ENCODE measurements at places on chromosomes 6 and 20.

DNA sequence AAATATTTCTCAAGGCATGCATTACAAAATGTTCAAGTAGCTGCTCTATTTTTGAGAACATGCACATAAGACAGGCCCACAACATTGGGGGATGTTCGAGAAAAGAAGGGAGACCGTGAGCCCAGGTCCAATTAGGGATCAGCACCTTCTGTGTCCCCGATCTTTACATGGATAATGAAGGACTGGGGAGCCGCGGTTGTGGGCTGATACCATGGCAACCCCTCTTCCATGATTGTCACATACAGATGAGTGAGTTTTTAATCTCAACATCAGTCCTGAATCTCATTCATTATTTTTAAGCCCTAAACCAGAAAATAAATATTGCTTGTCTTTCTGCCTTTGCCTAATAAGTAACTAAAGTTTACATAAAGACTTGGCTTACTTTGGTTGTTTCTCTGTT, 935.7 kb downstream of the KIF16B start:
- DNase-seq: no peak

DNA sequence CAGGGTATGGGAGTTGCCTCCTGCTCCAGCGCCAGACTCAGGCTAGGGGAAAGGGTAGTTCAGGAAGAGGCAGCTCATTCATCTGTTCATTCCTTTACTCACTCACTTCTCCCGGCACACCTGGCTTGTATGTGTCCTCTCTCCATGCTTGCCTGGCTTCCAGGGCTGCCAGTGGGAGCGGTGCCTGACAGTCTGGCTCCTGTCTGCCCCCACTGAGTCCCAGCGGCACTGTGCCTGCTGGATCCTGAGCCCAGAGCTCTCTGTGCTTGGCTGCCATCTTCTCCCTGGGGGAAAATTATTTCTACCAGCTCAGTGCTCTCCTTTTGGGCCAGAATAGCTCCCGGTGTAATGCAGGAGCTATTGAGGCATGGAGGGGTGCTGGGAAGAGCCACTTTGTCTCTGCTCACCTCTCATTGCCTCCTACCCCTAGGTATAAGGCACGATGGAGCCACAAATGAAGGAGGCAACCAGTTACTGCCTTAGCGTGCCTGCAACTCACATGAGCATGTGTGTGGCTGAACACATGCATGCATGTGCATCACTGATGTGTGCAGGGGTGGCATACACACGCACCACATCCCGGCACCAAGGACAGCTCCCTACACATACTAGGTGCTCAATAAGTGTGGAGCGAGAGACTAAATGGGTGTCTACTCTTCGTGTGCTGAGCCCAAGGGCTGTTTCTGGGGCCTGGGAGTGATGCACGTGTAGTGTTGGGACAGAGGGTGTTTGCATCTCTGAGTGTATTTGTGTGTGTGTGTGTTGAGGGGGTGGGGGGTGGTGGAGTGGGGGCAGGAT, 46.6 kb downstream of the CDH22 start:
- DNase-seq: no peak

DNA sequence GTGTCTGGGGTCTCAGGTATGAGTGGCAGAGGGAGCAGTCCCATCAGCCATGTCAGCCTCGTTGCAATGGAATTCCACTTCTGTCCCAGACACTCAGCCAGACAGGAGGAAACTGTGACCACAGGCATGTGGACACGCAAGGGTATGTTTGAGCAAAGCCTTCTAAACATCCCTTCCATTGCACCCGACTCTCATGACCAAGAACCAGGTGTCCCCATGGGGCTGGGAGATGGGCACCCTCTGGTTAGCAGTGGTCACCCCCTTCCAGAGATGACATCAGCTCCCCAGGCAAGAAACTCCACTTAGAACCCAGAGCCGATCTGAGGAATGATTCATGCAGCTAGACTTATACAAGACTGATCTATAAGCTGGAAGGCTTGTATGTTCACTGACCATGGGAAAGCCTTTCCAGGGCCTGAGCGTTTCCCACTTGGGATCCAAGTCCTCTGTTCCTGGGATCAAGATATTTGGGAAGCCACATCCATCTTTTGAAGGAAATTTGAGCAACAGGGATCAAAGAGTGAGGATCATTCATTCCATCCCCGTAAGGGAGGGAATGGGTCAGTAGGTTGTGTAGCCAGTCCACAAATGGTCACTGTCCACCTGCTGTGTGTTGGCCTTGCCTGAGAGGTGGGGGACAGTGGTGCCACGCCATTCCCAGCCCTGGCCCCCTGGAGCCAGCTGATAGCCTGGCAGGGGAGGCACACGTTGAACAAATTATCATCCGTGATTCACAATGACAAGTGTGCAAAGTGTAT, 3.9 kb upstream of the MRGBP start:
- no peak for DNase-seq

- DNase-seq: no peak
These were observed 39.6 kb upstream of the PRELID3B start for GRCh38 chr20:59082077-59082740.

GRCh38 chr6:91781946-91782345, 1195.1 kb upstream of the MAP3K7 start:
- DNase-seq: no peak

DNA sequence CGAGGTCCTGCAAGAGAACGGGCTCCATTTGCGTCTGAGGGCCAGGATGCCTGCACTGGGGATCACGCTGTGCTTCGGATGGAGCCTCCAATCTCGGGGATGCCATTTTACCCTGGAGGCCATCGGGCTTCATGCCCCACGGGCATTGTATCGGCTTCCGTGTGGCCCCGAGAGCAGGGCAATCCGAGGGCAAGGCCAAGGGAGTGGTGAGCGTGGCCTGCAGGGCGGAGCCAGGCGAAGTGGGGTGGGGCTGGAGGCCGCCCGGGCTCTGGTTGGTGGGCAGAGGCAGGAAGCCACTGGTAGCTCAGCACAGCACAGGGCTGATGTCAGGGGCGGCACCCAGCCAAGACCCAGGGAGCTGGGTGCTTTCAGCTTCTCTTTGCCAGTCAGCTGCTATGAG, 57.5 kb upstream of the BHLHE23 start:
- no peak for DNase-seq

- no peak for DNase-seq
These were observed 154.0 kb downstream of the KIF16B start for GRCh38 chr20:16419138-16419715.

GRCh38 chr6:38483526-38483925, 156.2 kb downstream of the BTBD9 start:
- no peak for DNase-seq

- DNase-seq: no peak
These were observed 495.2 kb downstream of the PREX1 start for GRCh38 chr20:48332555-48332954.

DNA sequence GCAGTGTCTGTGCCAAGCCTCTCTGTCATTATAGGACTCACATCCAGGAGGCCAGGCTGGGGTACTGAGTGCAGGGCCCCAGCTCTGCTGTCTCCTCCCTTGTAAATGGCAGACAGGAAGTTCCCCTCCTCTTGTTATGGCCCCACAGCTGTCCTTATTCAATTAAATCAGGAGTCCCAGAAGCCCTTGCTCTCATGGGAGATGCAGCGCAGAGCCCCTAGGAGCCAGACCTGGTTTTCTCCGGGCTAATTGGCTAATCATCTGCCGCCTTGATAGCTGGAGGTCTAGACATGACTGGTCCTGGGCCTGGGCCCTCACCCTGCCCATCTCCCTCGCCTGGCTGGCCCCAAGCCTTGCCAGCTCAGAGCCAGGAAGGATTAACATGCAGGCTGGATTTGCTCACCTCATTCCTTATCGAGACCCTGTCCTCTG, 172.0 kb downstream of the VEGFA start:
- no peak for DNase-seq

DNA sequence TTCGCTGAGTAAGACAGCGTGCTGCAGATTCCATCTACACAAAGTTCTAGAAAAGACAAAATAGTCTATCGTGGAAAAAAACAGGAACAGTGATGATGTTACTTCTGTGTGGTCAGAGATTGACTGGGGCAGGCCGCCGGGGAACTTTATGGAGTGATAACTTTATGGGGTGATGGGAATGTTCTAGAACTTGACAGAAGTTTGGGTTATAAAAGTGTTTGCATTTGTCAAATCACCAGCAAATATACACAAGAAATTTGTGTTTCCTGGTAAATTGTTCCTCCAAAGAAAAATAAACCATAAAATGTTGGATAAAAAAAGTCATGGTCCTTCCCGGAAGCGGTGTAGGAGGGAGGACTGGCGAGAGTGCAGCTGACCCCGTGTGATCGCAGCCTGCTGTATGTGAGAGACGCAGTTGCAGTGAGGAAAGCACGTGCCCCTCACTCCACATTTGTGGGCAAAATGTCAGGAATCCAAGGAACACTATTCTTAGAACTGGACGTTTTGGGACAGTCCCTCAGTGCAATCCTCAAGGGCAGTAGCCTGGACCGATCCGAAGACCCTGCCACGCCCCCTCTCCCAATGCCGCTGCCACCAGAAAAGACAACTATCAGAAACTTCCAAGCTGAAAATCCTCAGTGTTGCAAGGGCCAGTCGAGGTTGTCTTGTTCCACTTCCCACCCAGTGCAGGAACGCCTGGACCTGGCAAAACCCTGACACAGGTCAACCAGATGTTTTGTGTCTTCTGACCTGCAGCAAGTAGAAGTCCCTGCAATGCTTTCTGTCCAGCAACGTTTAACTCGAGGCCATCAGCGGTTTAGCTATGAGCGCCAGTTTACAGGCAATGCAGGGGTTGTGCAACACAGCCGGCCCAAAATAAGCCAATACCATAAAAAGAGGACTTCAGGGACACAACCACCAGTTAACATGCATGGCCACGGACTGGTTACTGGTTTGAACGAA, 80.5 kb upstream of the QKI start:
- no peak for DNase-seq

DNA sequence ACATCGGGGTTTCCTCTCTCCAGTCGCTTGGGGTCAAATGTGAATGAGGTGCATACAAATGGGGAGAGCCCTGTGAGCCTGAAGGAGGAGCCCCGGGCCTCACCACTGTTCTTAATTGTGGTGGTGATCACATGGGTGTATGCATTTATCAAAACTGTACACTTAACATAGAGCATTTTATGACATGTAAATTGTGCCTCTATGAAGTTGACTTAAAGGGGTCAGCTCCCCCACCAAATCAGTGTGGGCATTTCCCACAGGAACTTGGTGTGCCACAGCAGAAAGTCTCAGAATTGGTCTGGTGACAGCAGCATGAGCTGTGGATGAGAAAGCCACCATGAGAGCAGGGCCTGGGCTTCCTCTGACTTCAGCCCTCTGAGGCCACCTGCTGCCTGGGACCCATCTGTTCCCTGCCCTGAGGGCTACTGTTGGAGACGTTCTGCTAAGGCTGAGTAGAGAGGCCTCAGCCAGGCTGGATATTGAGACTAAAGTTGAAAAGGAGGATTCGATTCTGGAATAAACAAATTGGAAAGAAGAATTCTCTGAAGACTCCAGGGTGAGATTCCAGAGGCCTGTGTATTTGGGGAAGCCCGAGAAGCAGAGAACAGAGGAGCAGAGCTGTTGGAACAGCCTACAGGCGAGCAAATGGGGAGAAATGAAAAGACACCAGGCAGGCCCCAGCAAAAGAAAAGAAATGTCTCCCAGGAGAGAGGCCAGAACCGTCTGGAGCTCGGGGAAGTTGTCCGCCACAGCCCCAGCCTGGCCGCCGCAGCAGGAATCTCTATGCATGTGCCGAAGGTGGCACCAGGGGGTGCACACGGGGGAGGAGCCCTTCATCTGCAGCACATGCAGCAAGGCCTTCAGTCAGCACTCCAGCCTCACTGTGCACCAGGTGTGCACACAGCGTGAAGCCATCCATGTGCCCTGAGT, 37.6 kb upstream of the XRN2 start:
- DNase-seq: no peak

DNA sequence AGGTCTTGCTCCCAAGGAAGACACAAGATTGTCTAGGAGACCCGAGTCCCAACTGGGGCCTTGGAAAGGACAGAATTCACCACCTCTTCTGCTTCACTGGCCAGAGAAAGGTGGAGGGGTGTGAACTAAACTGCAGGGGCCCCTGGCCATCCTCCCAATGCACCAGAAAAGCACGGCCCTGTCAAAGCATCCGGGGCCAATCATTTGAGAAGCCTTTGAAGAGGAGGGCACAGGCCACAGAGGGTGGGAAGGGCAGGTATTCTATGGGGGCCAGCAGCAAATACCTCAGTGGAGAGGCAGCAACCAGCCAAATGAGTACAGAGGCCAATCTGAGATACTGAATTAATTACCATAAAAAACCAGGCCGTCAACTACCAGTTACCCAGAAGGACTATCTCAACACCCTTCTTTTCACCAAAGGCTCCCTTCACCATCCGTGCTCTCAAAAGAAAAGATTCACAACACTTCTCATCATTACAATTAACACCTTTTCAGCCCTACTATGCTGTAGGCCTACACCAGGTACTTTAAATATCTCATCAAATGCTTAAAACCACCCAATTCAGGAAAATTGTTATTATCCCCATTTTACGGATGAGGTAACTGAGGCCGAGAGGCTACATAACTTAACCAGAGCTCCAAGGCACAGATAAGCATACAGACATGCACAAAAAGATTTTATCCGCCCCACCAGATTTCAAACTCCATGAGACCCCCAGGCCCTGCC, 50.7 kb downstream of the TRERF1 start:
- no peak for DNase-seq

DNA sequence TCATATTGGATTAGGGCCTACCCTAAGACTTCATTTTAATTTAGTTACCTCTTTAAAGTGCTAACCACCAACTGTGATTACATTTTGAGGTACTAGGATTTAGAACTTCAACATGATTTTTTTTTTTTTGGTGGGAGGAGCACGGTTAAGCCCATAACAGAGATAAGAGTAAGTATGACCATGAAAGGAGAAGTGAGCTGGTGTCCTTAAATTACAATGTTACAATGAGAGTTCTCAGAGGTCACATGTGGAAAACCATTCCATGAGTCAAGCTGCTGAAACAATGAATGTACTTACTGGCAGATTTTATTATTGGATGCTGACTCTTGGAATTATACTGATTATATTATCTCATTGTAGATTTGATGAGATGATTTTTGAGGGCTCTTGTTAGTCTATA, 779.3 kb upstream of the CITED2 start:
- DNase-seq: no peak

DNA sequence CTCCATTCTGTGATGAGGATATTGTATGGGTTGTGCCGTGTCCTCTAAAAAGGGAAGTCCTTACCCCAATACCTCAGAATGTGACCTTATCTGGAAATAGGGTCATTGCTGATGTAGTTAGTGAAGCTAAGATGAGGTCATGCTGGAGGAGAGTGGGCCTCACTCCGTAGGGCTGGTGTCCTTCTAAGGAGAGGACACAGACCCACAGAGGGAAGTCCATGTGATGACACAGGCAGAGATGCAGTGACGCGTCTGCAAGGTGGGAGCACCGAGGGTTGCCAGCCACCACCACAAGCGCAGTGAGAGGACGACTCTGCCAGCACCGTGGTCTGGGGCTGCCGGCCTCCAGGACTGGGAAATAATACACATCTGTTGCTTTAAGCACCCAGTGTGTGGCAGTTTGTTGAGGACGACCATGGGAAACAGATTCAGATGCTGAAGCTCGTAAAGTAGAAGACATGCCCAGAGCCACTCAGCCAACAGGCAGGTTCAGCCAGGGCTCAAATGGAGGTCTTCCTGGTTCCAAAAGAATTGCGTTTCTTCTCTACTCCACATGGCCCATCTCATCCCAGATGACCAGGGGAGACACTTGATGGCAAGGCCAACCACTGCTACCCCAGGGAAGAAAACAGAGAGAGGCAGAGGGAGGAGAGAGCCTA, 59.2 kb upstream of the DUSP22 start:
- DNase-seq: no peak

GRCh38 chr20:13025181-13025580, 16.4 kb downstream of the SPTLC3 start:
- DNase-seq: no peak

GRCh38 chr6:95768539-95768938, 191.2 kb downstream of the MANEA start:
- DNase-seq: no peak
